Effector CD4-positive, alpha-beta T cell (primary cell): ENCODE measurements at places on chromosomes 7 and 10.

- DNase-seq = no peak
Observed at GRCh38 chr10:1523221-1523620, 214.1 kb downstream of the ADARB2 start.

DNA sequence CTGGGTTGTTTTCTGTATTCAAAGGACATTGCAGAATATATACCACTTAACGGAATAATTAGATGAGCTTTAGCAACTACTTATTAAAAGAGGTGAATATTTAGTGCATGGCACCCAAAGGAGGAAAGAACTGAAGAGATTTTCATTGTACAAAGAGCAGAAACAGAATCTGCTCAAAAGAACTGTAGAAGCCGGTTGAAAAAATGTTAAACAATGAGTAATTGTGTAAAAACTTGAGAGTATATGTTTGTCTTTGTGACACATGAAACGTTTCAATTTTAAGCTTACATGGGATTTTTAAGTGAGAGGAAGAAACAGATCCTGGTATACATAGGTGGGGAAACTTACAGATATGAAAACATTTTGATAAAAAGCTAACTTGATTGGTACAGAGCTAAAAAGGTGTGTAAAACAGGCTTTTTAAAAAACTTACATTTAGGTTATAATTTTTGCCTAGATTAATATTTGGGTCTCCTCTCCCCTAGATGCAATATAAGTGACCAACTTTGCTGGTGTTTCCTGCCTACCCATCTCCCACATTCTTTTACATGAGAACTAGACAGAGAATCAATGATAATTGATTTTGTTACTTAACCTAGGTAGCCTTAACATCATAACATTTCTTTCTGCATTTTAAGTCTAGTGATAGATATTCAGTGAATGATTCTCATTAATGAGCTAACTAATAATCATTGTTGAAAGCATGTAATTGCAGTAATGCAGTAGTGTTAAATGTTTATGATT, 6.8 kb downstream of the ARL5B start:
- no peak for DNase-seq

GRCh38 chr7:37342176-37342687, 106.4 kb downstream of the ELMO1 start:
- DNase-seq = no peak

- no peak for DNase-seq
Observed at GRCh38 chr10:80132299-80133139, at the start of gene PLAC9. Gene PLAC9, plus strand, starts transcription at chr10:80132730. Its CDS starts 33 bp downstream, at chr10:80132763.

GRCh38 chr7:82223580-82223979, 220.0 kb downstream of the CACNA2D1 start:
- DNase-seq = no peak

DNA sequence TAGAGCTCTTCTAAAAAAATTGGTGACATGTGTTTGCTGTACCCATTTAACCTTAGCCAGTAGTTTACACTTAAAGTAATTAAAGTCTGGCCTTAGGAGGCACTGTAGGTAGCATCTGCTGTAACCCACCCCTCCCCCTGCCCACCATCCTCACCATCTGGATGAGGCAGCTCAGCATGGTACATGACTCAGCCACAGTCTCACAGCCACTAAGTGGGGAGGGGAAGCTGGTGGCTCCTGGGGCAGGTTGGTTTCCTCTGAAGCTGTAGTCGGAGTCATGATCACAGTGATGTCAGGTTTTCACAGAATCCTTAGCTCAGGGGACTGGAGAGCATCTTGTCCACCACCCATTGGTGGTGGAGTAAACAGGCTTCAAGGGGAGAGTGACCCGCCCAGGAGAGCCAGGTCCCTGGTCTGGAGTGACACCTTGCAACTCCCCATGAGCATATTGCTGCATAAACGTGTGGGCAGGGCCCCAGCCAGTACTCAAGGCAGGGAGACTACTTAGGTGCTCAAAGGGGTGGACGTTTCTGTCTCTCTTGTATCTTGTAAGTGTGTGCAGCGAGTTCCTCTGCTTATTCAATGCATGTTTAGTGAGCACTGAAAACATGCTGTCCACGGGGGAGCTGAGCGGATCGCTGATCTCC, 125.9 kb downstream of the GRK5 start:
- DNase-seq = peak; percentile 34

- DNase-seq = no peak
Observed at GRCh38 chr7:157136372-157136771, 2.4 kb upstream of the UBE3C start.

DNA sequence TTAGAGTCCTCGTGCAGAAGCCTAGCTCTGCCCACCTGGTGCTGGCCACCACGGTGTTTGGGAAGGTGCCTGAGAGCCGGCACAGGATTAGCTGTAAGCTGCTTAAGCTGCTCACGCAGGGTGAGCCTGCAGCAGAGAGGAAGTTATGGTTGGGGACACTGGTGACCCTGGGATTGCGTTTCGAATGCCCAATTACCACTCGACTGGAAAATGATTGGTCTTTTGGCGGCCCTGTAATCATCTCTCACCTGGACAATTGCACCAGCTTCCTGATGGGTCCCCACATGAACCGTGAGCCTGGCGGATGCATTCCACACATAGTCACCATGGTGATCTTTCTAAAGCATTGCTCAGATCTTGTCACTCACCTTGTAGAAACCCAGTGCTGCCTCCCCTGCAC, 442.3 kb upstream of the ZMIZ1 start:
- DNase-seq = no peak

DNA sequence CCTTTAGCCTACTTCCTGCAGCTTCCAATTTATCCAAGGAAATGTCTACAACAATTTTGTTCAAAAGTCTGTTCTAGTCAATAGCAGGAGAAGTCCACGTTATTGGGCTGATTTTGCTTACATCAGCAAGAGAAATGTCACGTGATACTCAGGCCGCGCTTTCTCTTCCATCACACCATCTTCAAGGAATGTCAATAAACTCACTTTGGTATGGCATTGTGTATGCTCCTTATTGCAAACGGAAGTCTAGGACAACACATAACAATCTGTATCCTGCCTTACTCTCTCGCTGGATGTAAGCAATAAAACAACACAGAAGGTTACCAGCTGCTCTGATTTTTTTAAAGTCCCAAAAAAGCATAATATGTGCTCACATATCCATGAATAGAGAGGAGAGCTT, 17.1 kb upstream of the STK17A start:
- DNase-seq = no peak

DNA sequence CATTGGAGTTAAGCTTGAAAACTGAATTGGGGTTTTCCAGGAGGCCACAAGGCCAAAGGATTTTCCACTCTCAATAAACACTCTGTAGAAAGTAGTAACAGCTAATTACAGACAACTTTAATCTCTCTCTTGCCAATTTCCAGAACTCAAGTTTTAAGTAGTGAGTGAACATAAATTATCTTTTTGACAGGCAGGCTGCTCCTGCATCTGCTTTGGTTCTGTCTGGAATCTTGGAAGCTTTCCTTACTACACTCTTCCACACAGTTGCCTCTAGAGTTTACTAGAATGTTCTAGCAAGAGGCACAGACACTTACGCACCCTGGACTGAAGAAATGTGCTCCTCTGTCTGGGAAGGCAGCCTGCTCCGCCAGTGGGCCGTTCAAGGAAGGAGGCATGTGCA, 90.5 kb upstream of the WAC start:
- DNase-seq = no peak

DNA sequence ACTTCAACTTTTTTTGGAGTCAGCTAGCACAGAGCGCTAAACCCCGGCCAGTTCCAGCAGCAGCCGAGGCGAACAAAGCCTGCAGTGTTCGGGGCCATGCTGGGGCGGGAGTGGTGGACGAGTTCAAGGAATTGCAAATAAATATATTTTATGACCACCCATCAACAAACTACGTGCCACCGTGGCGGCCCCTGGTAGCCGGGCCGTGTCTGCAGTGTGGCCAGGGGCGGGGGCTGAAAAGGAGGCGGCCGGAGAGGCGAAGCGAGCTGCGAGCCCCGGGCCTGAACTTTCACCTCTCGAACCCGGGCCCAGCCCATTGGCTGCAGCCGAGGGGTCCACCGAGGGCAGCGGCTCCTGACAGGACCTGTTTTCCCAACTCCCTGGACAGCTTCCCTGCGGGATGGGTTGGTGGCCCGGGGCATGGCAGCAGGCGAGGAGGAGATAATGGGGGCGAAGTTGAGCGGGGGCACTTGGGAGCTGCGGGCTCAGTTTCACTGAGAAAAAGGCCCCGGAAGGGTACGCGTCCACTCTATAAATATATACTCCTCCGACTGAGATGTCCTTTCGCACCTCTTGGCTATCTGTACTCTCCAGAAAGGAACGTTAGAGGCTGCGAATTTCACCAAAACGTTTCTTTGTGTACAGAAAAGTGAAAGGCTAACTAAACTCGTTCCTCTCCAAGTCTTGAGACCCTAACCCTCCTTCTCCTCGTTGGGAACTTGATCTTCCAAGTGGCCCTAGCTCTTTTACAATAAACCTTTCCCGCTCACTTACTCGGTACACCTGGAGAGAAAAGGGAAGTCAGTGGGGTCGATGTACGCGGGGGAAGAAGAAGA, 164.6 kb upstream of the PPP1R3A start:
- DNase-seq = no peak

DNA sequence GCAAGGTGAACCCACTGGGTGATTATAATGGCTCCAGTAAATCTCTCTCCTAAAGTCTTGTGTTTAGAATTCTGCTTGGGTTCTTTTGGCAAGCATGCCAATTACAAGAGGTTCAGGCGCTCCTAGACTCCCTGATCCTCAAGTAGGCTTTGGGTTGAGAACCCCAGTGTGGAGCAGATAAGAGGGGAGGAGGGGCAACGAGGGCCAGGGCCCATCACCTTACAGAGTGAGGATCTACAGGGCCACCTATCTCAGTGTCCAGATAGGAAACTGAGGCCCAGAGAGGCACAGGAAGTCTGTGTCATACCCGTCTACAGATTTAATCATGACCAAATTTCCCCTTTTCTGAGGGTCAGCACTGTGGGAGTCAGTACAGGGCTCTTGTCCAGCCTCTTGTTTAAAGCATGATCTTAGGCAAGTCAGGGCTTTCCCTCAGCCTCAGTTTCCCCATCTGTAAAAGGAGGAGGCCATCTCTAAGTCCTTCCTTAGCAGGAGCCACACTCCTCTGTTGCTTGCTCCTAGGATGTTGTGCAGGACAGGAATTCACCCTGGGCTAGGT, 4.4 kb downstream of the TACR2 start:
- no peak for DNase-seq

GRCh38 chr7:1537535-1538412, 7.3 kb downstream of the MAFK start:
- DNase-seq = no peak

DNA sequence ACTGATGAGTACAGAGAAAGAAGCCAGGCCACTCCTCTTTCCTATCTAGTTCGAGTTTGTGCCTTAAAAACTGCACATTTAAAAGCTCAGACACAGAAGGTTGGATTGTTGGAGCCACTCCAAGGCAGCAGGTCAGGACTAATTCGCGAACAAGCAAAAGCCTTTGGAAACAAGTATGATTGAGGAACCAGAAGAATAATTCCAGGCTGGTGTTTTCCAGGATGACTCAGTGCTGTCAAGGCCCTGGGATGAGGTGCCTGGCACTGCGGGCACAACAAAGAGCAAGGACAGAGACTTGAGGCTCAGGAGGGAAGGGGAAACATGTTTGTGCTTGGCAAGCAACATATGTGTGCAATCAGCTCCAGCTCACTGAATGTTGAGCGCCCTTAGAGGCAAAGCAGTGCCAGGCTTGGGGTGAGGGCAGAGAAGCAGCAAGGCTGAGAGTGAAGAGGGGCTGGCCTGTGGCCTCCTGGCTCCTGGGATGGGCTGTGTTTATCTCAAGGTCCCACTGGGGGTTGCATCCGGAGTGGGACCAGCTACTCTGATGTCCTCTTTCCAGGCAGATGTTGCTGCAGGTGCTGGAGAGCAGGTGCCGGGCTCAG, 44.1 kb downstream of the VSTM4 start:
- no peak for DNase-seq

DNA sequence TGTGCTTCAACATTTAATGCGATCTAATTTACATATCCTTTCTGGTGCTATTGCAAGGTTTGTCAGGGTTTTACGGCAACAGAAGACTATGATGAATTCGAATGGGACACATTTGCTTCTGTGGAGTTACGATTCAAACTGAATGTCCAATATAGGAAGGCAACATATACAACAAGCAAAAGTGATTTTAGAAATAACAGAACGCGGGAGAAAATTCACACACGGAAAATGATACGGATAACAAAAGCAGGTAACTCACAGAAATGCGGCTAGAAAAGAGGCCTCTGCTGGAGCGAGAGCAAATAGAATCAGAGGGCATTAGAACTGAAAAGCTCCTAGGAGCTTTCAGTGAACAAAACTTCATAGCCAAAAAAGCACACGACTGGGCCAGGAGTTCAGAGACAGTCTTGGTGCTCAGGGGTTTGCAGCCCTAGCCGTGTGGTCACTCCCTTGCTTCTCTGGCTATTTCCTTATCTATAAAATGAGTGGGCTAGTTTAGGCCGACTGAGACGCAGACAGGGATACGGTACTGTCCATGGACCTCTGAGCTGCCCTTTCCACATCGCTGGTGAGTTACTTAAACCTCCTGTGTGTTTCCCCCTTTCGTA, 557 bp upstream of the TAX1BP1 start:
- no peak for DNase-seq

GRCh38 chr7:23410446-23411183, 59.7 kb downstream of the IGF2BP3 start:
- DNase-seq = no peak

DNA sequence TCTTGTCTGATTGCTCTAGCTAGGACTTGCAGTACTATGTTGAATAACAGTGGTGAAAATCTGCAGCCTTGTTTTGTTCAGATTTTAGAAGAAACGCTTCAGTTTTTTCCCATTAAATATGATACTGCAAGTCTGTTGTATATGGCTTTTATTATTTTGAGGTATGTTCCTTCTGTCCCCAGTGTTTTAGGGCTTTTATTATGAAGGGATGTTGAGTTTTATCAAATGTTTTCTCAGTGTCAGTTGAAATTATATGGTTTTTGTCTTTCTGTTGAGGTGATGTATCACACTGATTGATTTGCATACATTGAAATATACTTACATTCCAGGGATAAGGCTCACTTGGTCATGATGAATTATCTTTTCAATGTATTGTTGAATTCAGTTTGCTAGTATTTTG, 60.5 kb upstream of the HELLS start:
- DNase-seq = no peak

GRCh38 chr10:81838950-81839349, 36.0 kb upstream of the NRG3 start:
- no peak for DNase-seq

DNA sequence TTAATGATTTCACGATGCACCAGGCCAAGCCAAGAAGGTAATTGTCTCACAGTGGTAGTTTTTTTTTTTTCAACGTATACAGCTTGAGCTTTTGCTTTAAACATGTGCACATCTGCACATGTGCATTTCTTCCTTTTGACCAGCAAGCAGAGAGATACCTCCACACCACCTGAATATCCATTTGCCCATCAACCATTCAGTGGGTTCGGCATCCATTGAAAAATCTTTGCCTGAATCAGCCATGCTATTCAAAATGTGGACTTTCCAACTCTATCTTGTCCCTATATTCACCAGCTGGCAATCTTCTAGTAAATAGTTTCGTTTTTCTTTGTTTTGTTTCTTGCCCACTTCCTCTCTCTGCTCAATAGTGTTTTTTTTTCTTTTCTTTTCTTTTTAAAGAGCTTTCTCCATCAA, 7.7 kb upstream of the TRA2A start:
- DNase-seq = no peak

- DNase-seq = no peak
Observed at GRCh38 chr7:25762511-25763462, 389.2 kb upstream of the NFE2L3 start.

- DNase-seq = no peak
Observed at GRCh38 chr10:83961620-83962019, 177.7 kb upstream of the GHITM start.
